Liver (tissue), 10 donors: ENCODE measurements at places on chromosomes 11 and 22. TPM values are rescaled to one million over a fixed set of nuclear protein-coding genes. Genes with fewer than 3 reads are reported as not detected.
A peak's percentile ranks its signal among the peaks of the same experiment; 100 is the strongest.

The ROBO4 gene
- total RNA-seq, result 17.2 TPM

The OR4D5 gene
- total RNA-seq, result not detected

The LARGE2 gene
- 1.3 TPM for total RNA-seq

The DSCAML1 gene
- 0.23 TPM for total RNA-seq

The CALCA gene
- 0.33 TPM for total RNA-seq

The RASL10A gene
- 0.79 TPM for total RNA-seq

The SCN3B gene
- total RNA-seq, result 0.17 TPM

The OR10A3 gene
- total RNA-seq, result not detected

The MCM5 gene
- total RNA-seq, result 7.7 TPM

The ACR gene
- 0.09 TPM for total RNA-seq

- DNase-seq, result no peak
- H3K36me3 ChIP-seq, result no peaks in the 10 kb centered on the region
- H3K27ac ChIP-seq, result no peak overlapping the region
- H3K4me3 ChIP-seq, result no peak overlapping the region
- peaks cover 3% of the 10 kb centered on the region for H3K4me1 ChIP-seq
Observed at GRCh38 chr11:110196241-110196754, 100.1 kb downstream of the RDX start.

GRCh38 chr22:40484906-40485669 lies 114.7 kb downstream of the SGSM3 start:
- no peaks in the 10 kb centered on the region for H3K36me3 ChIP-seq
- H3K27ac ChIP-seq, result no peak overlapping the region

DNA sequence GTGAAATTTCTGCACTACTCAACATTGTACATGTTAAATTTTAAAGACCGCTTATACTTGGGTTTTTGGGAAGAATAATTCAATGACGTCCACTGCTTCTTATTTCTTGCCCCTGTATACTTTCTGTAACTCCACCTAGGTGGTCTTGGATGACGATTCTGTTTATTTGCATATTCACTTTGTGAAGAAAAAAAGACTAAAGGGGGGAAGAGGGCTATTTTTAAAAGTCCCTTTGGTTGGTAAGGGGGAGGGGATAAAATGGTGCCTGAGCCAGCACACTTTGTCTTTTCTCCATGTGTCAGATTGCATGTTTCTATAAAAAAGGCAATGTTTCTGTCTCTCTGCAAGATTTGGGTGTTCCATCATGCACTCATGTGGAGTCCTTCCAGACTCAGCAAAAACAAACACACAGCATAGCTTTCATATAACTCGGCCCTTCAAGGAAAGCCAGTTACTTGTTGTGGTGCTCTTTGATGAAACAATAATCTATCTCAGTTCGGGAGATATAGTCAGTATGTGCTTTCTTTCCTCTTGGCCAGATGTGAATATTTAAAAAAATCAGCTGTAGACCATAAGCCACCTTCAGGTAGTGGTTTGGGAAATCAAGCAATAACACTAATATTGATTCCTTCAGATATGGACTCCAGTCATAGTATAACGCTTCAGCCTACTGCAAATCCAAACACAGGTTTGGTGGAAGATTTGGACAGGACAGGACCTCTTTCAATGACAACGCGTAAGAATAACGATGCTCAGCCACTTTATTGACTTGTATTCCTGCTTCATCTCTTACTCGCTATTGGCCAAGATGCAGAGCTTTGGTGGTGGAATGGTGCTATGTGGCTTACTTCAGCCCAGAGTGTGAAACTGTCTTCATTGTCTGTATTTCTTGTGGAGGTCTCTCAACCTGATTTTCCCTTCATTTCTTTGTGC lies 68.8 kb downstream of the CD44 start:
- H3K36me3 ChIP-seq, result no peaks in the 10 kb centered on the region
- DNase-seq, result no peak
- no peak overlapping the region for H3K27ac ChIP-seq

- no peaks in the 10 kb centered on the region for H3K36me3 ChIP-seq
- H3K27ac ChIP-seq, result peak overlapping the region; percentile 52
- H3K27me3 ChIP-seq, result no peaks in the 10 kb centered on the region
- H3K4me1 ChIP-seq, result peaks cover 5% of the 10 kb centered on the region
- H3K4me3 ChIP-seq, result peak overlapping the region; percentile 29
- no peak for DNase-seq
Observed at GRCh38 chr22:21013657-21014201, 1.2 kb upstream of the P2RX6 start.

GRCh38 chr11:105137286-105137685 lies 2.3 kb downstream of the CARD18 start:
- no peak overlapping the region for H3K27ac ChIP-seq
- no peaks in the 10 kb centered on the region for H3K27me3 ChIP-seq
- no peak overlapping the region for H3K4me3 ChIP-seq
- DNase-seq, result no peak

DNA sequence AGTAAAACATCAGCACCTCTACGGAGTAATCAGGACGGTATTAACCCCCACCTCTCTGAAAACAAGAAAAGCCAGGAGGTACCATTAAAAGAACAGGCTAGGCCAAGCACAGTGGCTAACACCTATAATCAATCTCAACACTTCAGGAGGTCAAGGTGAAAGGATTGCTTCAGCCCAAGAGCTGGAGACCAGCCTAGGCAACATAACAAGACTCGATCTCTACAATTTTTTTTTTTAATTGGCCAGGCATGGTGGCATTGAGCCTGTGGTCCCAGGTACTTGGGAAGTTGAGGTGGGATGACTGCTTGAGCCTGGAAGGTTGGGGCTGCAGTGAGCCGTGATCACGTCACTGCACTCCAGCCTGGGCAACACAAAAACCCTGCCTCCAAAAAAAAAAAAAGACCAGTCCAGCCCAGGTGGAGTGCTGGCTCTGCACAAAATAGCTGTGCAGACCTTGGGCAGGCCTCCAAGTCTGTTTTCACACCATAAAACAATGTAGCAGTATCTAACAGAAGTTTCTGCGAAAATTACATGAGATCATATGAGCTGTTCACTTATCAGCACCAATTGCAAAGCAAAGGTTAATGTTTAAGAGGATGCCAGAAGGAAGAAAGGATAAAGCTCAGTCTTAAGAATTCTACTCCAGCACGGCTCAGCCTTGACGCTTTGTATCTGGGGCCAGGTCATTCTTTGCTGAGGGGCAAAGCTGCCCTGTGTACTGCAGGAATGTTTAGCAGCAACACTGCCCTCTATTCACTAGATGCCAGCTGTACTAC lies 14.8 kb downstream of the CHKA start:
- peaks cover 34% of the 10 kb centered on the region for H3K4me1 ChIP-seq
- no peaks in the 10 kb centered on the region for H3K36me3 ChIP-seq
- peak overlapping the region; percentile 28 for H3K27ac ChIP-seq
- no peak overlapping the region for H3K4me3 ChIP-seq

DNA sequence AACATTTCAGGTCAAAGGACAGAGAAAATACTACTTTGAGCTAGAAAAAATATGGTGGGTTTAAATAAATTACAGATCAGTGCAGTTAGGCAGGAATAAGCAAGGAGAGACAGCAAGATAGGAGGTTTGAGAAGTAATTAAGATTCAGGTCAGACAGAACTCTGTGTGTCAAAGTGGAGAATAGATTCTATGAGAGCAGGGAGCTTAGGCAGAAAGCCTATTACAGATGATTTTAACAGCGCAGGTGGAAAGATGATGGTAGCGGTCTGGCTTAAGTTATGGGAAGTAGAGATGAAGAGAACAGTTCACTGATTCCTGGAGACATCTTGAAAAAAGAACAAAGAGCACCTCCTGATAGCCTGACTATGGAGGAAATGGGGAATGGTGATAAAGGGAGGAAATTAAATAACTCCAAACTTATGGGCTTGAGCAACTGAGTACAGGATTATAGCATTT lies 106.0 kb downstream of the APIP start:
- DNase-seq, result no peak
- H3K4me1 ChIP-seq, result no peaks in the 10 kb centered on the region
- H3K27ac ChIP-seq, result no peak overlapping the region
- H3K36me3 ChIP-seq, result no peaks in the 10 kb centered on the region

DNA sequence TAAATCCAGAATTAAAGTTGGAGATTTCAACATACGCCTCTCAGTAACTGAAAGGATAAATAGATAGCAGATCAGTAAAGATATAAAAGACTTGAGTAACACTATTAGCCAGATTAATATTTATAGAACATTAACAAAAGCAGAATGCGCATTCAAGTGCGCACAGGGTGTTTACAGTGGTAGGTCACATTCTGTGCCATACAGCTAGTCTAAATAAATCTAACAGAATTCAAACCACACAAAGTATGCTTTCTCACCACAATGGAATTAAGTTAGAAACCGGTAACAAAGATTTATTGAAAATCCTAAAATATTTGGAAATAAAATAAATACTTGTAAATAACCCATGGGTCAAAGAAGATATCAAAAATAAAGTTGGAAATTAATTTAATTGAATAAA lies 341.0 kb downstream of the DYNC2H1 start:
- H3K4me3 ChIP-seq, result no peak overlapping the region
- no peaks in the 10 kb centered on the region for H3K4me1 ChIP-seq
- DNase-seq, result no peak
- no peaks in the 10 kb centered on the region for H3K27me3 ChIP-seq
- no peaks in the 10 kb centered on the region for H3K36me3 ChIP-seq

DNA sequence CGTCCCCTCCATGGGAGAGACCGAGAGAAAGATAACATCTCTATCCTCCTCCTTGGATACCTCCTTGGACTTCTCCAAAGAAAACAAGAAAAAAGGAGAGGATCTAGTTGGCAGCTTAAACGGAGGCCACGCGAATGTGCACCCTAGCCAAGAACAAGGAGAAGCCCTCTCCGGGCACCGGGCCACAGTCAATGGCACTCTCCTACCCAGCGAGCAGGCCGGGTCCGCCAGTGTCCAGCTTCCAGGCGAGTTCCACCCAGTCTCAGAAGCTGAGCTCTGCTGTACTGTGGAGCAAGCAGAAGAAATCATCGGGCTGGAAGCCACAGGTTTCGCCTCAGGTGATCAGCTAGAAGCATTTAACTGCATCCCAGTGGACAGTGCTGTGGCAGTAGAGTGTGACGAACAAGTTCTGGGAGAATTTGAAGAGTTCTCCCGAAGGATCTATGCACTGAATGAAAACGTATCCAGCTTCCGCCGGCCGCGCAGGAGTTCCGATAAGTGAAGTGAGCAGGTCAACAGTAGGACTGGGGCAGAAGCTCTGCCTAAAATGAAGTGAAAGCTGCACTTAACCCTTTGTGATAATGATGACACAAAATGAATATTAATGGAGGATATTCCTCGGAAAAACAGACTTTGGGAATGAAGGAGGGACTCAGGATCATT lies 65.3 kb downstream of the WNT11 start:
- H3K27me3 ChIP-seq, result no peaks in the 10 kb centered on the region
- peaks cover 3% of the 10 kb centered on the region for H3K36me3 ChIP-seq
- no peaks in the 10 kb centered on the region for H3K4me1 ChIP-seq
- H3K4me3 ChIP-seq, result no peak overlapping the region

- H3K4me1 ChIP-seq, result no peaks in the 10 kb centered on the region
- H3K27ac ChIP-seq, result no peak overlapping the region
- H3K4me3 ChIP-seq, result no peak overlapping the region
Observed at GRCh38 chr11:55956521-55956920, 13.2 kb downstream of the OR10AG1 start.

GRCh38 chr11:65078151-65078550 lies 5.7 kb downstream of the CDCA5 start:
- H3K4me1 ChIP-seq, result no peaks in the 10 kb centered on the region
- H3K27ac ChIP-seq, result no peak overlapping the region

- H3K4me1 ChIP-seq, result peaks cover 19% of the 10 kb centered on the region
- DNase-seq, result no peak
- no peak overlapping the region for H3K27ac ChIP-seq
- H3K36me3 ChIP-seq, result no peaks in the 10 kb centered on the region
- H3K27me3 ChIP-seq, result peaks cover 8% of the 10 kb centered on the region
Observed at GRCh38 chr11:128905345-128906184, 14.4 kb downstream of the KCNJ5 start.

DNA sequence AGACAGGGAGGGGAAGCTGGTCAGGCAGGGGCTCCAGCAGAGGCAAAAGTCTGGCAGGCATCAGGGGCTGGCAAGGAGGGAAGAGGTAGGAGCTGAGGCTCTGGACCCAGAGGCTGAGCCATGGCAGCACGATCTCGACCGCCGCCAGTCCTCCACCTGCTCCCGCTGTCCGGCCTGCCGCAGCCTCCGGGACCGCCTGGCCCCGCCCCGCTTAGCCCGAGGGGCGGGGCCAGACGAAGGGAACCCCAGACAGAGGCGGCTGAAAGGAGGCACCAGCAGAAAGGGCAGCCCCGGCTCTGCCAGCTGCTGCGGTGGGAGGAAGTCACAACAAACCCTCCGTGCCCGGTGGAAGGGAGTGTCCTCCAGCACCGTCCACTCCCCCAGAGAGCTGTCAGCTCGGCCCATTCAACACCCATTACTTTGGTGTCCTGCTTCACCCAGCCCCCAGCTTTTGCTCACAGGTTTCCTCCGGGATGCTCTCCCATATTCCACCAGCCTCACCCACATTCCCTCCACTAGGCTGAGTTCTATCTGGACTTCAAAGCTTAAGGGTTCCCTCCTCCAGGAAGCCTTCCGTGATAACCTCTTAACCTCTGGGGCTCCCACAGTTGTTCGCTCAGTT lies at the start of gene MFNG:
MFNG (minus strand) TSS at position 161 of the 622 bp plus-strand sequence. CDS start 207 bp downstream, outside the sequence.
- H3K4me3 ChIP-seq, result peak within 1 kb of the TSS; percentile 45
- DNase-seq, result peak; percentile 58
- H3K27me3 ChIP-seq, result no peaks in the 10 kb centered on the region
- peaks cover 12% of the 10 kb centered on the region for H3K36me3 ChIP-seq

DNA sequence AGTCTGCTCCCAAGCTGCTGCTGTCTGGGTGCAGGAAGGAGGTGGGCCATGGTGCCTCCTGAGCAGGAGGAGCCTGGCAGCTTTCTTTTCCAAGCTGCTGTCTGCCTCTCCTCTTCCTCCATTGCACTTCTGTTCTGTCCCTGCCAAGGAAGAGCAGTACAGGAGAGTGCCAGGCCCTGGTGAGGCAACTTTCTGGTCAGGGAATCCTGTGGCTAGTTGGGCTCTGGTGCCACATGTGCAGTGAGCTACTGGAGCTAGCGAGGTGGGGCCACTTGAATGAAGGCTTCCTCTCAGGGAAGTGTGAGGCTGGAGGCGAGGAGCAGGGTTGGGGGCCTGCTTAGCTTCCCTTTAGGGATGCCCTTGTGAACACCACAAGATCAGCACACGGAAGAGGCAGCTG lies 90.0 kb downstream of the TSPAN18 start:
- H3K27me3 ChIP-seq, result no peaks in the 10 kb centered on the region
- no peak overlapping the region for H3K27ac ChIP-seq
- no peak for DNase-seq

GRCh38 chr11:94128291-94128745 lies 323 bp upstream of the PANX1 start:
- peak overlapping the region; percentile 87 for H3K4me3 ChIP-seq
- no peaks in the 10 kb centered on the region for H3K27me3 ChIP-seq
- no peak for DNase-seq
- no peaks in the 10 kb centered on the region for H3K36me3 ChIP-seq
